NCI-H1048 (cell line): ENCODE measurements at places on chromosomes 1 and 21.

DNA sequence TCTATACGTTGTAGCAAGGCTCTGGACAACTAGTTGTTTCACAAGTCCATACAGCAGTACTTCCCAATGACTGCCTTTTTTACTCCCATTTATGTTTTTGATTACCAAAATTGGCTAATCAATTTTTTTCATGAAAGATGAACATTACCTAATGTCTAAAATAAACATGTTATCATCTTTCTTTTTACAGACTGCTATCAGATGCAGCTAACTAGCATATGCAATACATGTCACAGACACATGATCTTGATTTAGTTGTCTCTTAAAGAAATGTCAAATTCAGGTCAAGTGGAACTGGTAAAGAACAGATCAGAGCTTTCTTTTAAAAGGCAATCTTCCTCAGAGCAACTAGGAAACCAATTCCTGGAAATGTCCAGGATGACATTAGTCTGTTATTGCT is 630 bp upstream of the DBT start:
- no peak for DNase-seq

- DNase-seq, result no peak
These were observed 87.2 kb upstream of the IVNS1ABP start for GRCh38 chr1:185404291-185404690.

GRCh38 chr1:32741413-32742198 is 39.0 kb upstream of the SYNC start:
- no peak for DNase-seq

GRCh38 chr1:64080941-64081562 is 122.4 kb upstream of the UBE2U start:
- no peak for DNase-seq

DNA sequence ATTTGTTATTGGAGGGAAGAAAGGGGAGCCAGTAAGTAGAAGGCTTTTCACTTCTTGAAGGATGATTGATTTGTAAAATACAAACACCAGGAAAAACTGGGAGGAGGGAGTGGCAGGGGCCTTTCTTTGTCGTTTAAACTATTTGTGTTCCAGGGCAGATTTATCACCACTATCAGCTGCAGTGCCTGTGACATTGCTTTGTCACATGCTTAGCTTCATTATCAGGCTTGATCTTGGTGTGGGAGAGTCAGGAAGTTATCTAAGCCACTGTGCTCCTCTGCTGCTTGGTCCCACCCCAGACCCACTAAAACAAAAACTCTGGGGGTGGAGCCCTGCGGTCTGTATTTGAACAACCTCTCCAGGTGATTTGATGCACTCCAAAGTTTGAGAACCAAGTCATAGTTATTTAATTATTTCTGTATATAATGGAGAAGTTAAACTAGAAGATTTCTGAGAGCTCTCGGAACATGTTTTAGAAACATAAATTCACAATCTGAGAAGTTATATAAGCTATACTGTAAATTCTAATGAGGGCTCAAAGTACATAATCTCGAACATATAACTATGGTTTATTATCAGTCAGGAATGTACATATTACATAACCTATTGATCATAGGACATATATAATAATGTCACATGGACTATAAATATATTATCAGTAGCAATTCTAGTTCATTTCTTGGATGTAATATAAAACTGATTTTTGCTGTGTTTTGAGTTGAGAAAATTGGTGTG is 87.9 kb downstream of the CDC14A start:
- DNase-seq, result no peak
